ENCODE measurements at places on chromosomes 5 and 9.

- DNase-seq: no peak
Observed at GRCh38 chr9:38486056-38486615, 61.9 kb upstream of the IGFBPL1 start.

DNA sequence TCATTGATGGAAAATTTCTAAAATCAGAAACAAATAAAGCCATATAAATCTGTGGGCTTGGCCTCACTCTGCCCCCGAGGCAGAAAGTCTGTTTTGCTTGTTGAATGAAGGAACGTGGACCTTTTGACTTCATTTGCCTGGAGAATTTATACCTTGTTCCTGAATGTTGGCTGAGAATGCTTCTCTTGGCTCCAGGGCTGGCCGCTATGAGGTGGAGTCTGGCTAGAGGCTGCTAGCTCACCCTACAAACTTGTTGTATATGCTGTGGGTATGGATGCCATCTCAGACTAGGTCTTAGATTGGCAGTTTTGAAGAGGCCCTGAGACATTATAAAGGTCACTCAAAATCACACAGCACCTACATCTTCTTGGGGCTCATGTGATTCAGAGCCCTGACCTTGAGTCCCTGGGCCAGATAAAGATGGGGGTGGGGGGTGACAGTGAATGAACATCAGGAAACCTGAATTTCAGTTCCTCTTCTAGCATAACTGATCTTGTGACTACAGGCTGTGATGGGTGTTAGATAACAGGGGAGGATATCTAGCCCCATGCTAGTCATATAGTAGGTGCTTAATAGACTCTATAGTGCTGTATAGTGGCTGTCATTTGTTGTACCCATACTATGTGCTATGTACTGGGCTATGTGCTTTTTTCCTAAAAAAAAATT is 2.8 kb downstream of the GM2A start:
- DNase-seq: no peak

GRCh38 chr5:39501397-39501796 is 76.6 kb upstream of the DAB2 start:
- no peak for DNase-seq

DNA sequence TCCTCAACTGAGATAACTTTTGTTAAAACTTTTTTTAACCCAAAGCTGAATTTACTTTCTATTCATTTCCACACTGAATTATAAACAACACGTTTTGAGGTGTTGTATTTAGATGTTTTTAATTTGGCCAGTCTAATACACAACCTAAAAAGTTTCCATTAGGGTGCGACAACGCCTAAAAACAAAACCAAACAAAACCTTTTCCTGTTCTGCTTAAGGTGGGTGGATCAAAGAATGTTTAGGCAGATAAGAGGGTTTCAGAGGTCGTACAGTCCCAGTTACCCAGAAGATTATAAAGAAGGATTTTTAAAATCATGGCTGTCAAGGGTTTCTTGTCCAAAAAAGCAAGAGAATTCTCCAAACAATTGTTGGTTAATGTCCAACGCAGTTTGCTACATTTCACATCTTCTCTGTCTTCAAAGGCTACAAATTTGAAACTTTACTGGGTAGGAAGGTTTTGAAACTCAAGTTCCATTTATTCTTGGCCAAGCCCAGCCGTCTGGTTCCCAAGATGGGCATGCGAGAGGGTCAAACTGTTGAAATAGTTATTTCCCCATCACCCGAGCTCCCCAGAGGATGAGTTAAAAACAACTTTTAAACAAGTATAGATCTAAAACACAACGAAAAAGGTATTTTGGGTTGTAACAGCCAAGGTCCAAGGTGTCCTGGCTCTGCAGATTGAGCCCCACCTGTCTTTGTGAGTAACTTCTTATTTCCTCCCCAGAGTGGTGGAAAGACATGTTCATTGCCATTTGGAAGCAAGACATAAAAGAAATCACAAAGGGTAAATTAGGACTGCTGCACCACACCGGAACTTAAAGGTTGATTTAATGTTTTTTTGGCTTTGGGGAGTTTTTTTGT is 122.8 kb upstream of the MAP3K1 start:
- DNase-seq: no peak

- DNase-seq: no peak
Observed at GRCh38 chr9:2047144-2047671, 32.1 kb downstream of the SMARCA2 start.

- no peak for DNase-seq
Observed at GRCh38 chr9:132260846-132261245, 93.9 kb downstream of the SETX start.

GRCh38 chr5:117131876-117132275 is 557.3 kb upstream of the SEMA6A start:
- no peak for DNase-seq

DNA sequence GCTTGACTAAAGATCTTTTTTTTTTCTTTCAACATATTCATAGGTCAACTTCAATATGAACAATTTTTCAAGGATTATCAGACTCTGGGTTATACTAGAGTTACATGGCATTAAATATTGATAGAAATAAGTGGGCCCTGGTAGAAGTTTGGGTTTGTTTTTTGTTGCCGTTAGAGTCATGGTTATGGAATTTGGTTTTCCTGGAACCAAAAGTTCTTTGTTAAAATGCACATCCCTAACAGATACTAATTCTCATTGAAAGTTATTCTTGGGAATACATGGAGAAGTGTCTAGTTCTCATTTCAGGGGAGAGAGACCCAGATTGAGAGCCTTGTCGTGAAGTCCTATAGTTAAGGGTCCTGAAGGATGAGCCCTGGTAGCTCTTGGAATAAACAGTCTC is 124.9 kb downstream of the FGF1 start:
- DNase-seq: no peak

DNA sequence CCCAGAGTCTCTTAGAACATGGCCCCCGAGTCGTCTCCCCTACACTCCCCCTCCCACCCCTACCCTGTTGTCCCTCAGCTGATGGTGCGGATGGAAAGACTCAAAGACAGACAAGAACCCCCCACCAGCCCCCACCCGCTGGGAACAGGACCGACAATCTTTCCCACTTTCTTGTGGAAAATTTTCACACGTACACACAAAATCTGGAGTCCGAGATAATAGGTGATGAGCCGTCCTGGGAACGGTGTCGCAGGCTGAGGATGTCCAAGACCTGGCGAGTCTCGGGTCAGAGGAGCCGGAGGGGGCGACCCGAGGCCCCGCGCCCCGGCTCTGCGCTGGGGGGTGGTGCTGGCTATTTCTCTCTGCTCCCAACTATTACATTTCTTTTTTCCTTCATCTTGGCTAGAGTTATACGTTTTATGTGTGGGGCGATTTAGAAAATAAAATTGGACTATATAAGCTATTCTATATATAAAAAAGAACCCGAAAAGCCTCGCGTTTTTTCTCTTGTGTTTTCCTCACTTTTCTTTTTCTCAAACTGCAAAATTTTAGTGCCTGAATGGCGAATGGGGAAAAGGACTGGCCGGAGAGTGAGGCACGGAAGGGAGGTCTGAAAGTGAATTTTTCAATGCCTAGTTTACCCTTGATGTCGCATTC is 188.8 kb downstream of the MEF2C start:
- DNase-seq: no peak

GRCh38 chr5:175444060-175444904 is at the start of gene DRD1:
Gene DRD1 (minus strand): TSS chr5:175444182. CDS start chr5:175443099, 1,083 bp downstream.
- DNase-seq: peak; percentile 42

- DNase-seq: no peak
Observed at GRCh38 chr5:51968756-51969155, 585.5 kb downstream of the ISL1 start.

DNA sequence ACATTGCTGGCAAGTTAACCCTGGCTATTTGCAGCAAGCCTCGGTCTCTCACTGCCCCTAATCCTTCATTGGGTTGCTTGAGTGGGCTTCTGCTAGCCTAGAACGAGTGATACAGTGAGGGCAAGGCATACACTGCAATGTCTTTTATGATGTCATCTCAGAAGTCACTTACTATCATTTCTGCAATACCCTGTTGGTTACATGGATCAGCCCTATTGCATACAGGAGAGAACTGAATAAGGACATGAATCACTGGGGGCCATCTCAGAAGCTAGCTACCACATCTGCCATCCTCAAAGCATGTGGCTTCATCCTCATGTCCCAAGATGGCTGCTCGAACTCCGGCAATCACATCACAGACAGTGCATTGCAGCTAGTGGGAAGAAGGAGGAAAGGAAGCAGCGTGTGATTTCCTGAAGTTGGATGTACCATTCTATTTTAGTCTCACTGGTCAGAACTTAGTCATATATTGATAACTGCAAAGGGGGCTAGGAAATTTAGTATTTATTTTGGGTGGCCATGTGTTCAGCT is 33.3 kb upstream of the CDKN2AIPNL start:
- DNase-seq: no peak

- DNase-seq: no peak
Observed at GRCh38 chr5:61334868-61335615, 3.0 kb downstream of the ZSWIM6 start.

DNA sequence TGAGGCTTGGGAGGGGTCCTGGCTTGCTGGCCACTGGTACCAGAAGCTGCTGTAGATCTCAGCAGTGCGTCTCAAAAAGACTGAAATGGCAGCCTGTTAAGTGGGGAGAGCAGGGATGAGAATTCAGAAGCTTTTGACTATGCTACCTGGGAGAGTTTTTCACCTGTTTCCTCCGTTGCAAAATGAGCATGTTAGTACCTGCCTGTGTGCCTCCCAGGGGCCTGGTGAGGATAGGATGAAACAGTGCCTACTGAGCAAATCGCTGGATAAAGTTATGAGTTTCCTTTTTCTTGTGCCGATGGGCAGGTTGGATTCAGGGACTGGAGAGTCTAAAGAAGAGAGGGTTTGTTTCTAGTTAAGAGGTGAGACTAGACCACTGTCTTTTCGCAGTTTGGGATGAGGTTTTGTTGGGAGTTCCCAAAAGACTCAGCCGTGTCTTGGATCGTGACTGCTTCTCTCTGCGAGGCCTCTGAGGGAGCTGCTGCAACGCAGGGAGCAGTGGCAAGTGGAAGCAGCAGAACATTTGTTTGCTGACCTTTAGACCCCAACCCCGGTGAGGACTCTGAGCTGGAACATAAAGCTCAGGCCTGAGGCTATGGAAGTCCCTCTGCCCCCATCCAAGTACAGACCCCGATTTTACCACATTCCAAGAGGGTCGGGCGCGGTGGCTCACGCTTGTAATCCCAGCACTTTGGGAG is 1.4 kb downstream of the RALGPS1 start:
- no peak for DNase-seq

- DNase-seq: no peak
Observed at GRCh38 chr9:108724652-108725051, 131.1 kb downstream of the ACTL7B start.

DNA sequence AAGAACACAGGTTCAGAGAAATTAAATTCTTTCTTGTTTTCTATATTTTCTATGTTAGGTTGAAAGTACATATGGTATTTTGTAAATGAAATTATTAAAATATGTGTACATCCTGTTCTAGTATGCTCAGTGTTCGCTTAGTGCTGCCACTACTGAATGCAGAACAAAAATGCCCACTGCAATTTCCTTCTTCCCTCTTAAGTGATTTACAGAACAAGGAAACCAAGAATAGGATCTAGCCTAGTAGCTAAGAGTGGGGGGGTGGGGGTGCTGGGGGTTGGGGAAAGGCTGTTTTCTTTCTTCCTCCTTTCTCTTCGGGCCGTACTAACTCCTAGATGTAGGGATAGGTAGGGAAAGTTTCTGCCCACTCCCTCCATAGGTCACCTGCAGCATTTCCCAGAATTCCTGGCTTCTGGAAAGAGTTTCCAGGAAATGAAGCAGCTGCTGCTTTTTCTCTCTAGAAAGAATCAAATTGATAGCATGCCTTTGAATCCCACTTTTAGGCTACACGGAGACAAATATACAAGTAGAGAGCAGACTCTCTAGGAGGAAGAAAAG is 15.7 kb downstream of the SPATA9 start:
- no peak for DNase-seq

DNA sequence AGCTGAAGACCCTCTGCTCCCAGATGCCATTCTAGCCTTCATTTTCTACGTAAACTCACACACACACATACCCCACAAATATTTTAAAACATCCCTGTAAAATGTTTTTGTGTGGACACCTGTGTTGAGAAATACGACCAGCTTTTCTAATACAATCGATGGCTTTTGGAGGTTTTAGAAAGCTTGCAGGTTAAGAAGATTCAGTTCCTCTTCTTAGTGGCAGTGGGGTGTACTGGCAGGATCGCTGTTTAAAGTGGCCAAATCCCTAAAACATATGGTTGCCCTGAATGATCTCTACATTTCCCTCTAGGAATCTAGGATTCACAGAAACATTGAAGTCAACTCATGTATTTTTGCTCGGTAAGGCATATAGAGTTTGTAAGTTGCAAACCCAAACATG is 236.3 kb downstream of the NSG2 start:
- DNase-seq: no peak

All from activated CD4-positive, alpha-beta T cell treated with anti-CD3 and anti-CD28 coated beads for 24 hours (primary cell).